Suppressor macrophage treated with lipopolysaccharide for 1 hour (primary cell): ENCODE measurements at places on chromosomes 1 and 21.

DNA sequence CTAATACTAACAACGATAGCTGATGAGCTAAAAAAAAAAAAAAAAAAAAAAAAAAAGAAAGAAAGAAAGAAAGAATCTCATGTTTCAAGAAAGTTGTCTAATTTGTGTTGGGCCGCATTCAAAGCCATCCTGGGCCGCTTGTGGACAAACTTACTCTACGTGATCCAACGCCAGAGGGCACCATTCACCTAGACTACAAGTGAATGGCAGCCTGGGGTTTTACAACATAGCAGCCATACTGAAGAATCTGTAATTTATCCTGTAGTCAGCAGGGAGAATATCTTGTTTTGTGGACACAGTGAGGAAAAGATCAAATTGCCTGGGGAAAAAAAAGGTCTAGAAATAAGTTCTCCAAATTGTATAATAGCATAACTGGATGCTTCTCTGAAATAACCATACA is 47.0 kb downstream of the CYP2J2 start:
- peak; percentile 53 for DNase-seq

- DNase-seq: peak; percentile 37
These were observed 45.7 kb downstream of the SH3GLB1 start for GRCh38 chr1:86750076-86750475.

DNA sequence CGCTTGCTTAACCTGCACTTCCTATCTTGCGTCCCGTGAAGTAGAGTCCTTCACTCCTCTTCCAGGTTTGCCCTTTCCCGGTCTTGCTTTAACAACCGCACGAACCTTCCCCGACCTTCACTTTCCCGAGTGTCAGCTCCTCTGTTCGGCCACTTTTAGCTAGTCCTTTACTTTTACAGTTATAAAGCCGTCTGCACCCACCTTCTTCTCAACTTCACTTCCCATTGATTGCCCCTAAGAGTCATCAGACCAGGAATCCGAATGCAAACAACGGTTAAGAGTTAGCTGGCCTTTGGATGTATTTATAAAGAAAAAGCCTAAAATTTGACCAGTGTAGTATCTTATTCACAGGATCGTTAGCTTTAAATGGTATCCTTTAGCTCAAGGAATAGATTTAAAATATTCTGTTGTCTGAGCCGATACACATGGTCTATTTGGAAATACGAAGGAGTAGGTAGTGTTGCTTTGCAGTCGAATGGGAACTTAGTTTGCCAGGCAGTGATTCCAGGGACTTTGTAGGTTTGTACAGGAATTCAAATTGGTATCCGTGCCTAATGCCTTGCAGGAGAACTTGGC is 1.4 kb downstream of the PPP2R5A start:
- DNase-seq: no peak

DNA sequence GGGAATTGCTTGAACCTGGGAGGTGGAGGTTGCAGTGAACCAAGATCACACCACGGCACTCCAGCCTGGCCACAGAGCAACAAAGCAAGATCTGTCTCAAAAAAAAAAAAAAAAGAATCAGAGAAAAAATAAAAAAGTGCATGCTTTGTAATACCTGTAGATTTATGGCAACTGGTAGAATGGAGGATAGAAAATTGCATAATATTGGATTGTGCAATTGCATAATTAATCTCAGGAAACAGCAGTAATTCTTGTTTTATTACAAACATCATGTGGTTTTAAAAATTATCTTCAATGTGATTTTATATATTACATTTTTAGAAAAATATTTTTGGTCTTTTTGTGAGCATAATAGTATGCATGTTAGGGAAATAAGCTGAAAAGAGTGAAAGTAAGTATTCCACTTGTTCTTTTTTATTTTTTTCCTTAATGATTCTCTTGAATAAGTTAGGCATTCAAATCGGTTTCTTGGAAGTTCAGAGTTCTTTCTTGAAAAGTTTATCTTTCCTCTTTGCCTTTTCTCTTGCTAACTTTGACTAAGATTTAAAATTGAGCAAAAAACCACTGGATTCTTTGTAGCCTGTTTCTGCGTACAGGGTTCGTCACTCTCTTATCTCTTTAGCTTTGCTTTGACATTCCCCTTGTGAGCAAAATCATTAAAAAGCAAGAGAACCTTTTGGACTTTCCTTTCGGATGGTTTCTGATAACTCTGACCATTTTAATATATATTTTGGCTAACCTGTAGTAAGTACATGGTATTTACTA is 127.5 kb upstream of the ADAMTS5 start:
- no peak for DNase-seq

- DNase-seq: no peak
These were observed 31.1 kb upstream of the ARHGEF16 start for GRCh38 chr1:3423245-3423829.

GRCh38 chr1:205451202-205451601 is 4.6 kb downstream of the BLACAT1 start:
- no peak for DNase-seq

DNA sequence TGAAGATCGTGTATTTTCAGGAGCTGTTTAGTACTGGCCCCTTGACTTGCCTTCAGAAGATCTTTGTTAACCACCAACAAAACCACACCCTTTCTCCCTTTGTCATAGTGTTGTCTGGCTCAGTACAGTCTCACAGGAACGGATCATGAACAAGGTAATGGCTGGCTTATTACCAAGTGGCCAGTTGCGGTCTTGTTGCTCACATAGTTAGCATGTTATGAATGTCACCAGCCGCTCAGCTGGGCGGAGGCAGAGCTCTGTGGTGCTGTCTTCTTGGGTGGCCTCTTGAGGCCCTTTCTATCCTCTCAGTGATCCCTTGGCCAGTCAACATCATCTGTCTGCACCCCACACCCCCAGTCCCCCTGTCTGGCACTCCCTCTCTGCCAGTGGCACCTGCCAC is 21.4 kb downstream of the CNIH3 start:
- DNase-seq: no peak

DNA sequence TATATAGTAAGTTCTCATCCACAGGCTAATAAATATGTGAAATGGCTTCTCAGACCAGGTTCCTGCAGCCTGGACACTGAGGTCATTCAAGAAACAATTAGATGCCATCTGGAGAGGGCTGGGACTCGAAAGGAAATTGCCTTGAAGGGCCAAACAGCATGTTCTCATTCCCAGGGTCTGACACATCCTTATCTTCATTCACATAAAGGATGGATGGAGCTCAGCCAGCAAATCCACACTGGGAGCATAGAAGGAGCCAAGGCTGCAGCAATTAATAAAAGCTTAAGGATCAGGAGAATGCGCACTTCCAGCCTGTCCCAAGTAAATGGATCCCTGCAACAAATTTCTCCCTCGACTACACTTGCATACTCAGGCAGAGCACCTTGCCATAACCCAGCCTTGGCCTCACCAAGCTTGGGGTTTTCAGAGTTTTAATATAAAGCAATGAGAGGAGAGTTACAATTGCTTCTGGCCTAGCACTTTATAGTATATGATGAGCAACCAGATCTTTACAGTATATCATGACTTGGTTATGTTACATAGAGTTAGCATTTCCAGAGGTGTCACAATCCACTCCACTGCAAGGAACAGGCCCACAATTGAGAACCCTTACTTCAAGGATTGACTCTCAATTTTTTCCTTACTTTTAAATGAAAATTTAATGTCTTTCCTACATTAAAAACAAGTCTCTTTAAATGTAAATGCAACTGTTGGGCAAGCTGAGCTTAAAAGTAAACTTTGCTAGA is 55.9 kb downstream of the BCAR3 start:
- no peak for DNase-seq

DNA sequence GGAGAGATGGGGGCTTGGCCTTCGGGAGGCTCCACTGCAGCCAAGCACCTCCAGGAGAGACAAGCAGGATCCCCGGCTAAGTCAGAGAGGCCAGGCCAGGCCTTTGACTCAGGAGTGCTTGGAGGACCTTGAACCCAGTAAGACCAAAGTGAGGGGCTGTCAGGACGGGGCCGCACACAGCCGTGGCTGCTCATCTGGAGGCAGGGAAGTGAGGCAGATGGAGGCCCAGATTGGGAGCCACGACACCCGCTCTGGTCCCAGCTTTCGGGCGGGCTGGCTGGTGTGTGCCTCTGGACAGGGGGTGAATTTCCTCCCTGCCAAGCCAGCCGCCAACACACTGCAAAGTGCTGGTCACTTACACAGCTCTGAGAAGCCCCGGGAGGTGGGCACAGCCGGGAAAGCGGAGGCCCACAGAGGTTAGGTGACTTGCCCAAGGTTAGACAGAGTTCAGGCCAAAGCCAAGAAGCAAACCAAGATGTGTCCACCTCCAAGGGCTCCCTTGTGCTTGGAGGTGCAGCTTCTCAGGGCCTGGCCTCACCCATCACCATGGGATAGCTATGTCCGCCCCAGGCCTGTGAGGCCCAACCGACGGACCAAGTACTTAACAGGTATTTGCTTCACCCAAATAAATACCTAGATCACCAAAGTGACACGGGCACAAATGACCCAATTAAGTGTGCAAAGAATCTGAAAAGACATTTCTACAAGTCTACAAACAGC is 58.3 kb downstream of the CHD5 start:
- no peak for DNase-seq

DNA sequence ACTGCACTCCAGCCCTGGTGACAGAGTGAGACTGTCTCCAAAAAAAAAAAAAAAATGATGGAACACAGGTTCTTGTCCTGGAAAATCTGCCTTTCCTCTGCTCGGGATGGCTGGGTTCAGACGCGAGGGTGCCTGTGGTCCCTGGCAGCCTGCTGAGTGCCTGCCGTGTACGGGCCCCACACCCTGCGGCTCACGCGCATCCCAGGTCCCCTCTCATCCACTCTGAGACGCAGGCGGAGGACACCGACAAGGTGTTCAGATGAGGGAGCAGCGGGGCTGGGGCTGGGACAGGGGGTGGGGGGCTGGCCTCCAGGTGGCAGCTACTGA is 4.3 kb upstream of the ANKRD65 start:
- DNase-seq: no peak

- no peak for DNase-seq
These were observed 18.9 kb upstream of the SCAF4 start for GRCh38 chr21:31750843-31751242.

- DNase-seq: no peak
These were observed 57.7 kb downstream of the SPATA6 start for GRCh38 chr1:48414264-48414663.

DNA sequence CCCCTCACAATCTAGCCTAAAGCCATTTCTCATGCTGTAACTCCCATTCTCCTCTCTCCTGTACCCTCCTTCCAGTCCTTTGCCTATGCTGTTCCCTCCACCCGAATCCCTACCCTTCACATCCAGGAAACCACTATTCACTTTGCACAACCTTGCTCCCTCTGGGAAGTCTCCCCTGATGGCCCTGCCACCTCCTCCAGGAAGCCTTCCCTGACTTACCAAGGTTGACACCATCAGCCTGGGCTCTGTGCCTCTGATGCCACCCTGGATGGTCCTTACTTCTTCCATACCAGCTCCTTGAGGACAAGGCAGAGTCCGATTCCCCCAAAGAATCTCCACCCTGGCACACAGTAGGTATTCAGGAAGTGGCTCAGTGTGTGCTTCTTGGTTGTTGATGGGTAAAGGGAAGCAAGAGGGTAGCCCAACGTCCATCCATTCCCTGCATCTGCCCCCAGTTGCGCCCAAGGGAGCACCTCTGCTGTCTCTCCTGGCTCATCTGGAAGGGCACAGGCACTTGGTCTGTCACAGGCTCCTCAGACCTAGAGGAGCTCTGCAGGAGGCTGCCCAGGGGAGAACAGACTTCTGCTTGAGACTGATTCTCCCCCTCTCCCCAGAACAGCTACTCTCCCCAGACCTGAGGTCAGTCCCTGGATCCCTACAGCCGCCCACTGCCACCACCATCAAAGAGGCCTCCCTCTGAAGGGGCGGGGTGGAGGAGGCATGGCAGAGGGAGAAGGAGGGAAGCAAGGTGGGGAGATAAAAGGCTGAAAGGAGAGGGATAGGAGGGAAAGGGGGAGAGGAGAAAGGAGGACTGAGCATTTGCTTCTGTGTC is 36.1 kb upstream of the ZC3H12A start:
- no peak for DNase-seq

GRCh38 chr1:29554208-29554778 is 318.0 kb downstream of the PTPRU start:
- no peak for DNase-seq

DNA sequence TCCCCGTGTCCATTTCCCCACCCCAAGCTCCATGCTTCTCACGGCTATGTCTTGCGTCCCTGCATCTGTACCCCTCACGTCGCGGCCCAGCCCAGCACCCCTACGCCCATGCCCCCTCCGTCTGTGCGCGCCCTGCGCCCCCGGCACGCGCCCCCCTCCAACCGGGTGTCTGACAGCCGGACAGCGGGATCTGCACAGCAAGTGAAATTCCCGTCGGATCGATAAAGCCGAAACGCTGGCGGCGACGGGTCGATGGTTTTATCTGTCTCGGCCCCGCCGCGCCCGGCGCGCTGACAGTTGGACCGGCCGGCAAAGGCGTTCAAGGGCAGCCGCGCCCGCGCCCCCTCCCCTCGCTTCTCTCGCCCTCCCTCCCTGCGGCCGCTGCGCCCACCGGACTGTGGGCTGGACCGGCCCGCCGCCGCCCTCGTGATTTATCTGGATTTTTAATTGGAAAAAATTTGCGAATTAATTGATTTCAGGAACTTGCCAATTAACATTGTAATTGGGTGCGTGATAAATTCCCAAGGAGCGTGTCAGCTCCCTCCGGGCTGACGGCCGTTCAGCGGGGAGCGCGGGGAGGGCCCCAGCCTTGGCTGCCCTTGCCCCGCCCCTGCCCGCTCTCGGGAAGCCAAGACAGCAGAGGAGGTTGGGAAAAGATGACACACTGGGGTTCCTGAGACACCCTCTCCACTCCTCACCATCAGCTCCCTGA is 57.1 kb downstream of the TMEM53 start:
- no peak for DNase-seq

- DNase-seq: no peak
These were observed 246.4 kb upstream of the HOOK1 start for GRCh38 chr1:59568158-59568935.

GRCh38 chr1:27941671-27942540 is 7.1 kb downstream of the SMPDL3B start:
- no peak for DNase-seq

- DNase-seq: no peak
These were observed 94.7 kb downstream of the NTMT2 start for GRCh38 chr1:170240409-170240808.

GRCh38 chr1:55860798-55861519 is 645.8 kb upstream of the USP24 start:
- no peak for DNase-seq

GRCh38 chr1:229164836-229165735 is 105.8 kb upstream of the RAB4A start:
- DNase-seq: peak; percentile 47

GRCh38 chr1:61448914-61449313 is 276.0 kb downstream of the TM2D1 start:
- DNase-seq: no peak

GRCh38 chr1:21271550-21271949 is 18.7 kb downstream of the ECE1 start:
- DNase-seq: no peak

DNA sequence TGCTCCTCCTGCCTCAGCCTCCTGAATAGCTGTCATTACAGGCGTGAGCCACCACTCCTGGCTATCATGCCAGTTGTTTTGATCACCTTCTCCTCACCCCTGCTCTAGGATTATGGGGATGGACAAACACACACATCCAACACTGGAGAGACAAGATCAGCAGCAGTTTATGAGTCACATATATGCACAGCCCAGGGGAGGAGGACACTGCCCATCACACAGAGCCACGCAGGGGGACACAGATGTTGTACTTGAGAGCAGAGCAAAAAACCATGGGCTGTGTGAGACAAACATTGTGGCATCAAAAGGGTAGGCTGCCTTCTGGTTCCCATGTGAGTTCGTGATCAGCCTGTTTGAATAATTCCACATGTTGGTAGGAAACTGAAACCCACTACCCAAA is 32.1 kb downstream of the EDARADD start:
- no peak for DNase-seq

GRCh38 chr1:31302709-31303441 is 6.0 kb downstream of the ZCCHC17 start:
- DNase-seq: peak; percentile 39

GRCh38 chr1:34460193-34460592 is 283.5 kb downstream of the C1orf94 start:
- peak; percentile 44 for DNase-seq
